ENCODE measurements at places on chromosomes 7 and 10. TPM values are rescaled to one million over a fixed set of nuclear protein-coding genes. Genes with fewer than 3 reads are reported as not detected.

WEE2 gene
- not detected for total RNA-seq

CFAP69 gene
- total RNA-seq: 0.51 TPM

BCAP29 gene
- 71.7 TPM for total RNA-seq

CAMK2B gene
- total RNA-seq: 0.26 TPM

BAIAP2L1 gene
- 120 TPM for total RNA-seq

GFRA1 gene
- total RNA-seq: 0.10 TPM

SLC26A3 gene
- total RNA-seq: 0.36 TPM

CRYGN gene
- total RNA-seq: 0.74 TPM

RTKN2 gene
- total RNA-seq: 21.3 TPM

ITGB8 gene
- total RNA-seq: 4.9 TPM

OGDHL gene
- 1.3 TPM for total RNA-seq

NKX1-2 gene
- 0.15 TPM for total RNA-seq

POU6F2 gene
- not detected for total RNA-seq

EXOSC1 gene
- 60.3 TPM for total RNA-seq

OR2AE1 gene
- total RNA-seq: not detected

C10orf105 gene
- not detected for total RNA-seq

KAZALD1 gene
- 21.2 TPM for total RNA-seq

DMBT1 gene
- 0.05 TPM for total RNA-seq

SFTPA1 gene
- 3.8 TPM for total RNA-seq

CRPPA gene
- 2.4 TPM for total RNA-seq

AKR1D1 gene
- total RNA-seq: not detected

GARS1 gene
- total RNA-seq: 271 TPM

TRPV5 gene
- not detected for total RNA-seq

CFTR gene
- total RNA-seq: 0.31 TPM

CALN1 gene
- total RNA-seq: 0.05 TPM

GDF2 gene
- total RNA-seq: not detected

POLR2J2 gene
- total RNA-seq: 10.0 TPM

VPS41 gene
- total RNA-seq: 127 TPM

MPP7 gene
- total RNA-seq: 0.49 TPM

TAS2R38 gene
- total RNA-seq: not detected

VAX1 gene
- total RNA-seq: 4.6 TPM

OR2A5 gene
- total RNA-seq: not detected

XRCC2 gene
- 10.3 TPM for total RNA-seq

UPK3B gene
- total RNA-seq: 9.8 TPM
